T1000 (cell line): ENCODE measurements at places on chromosomes 3 and 15.

DNA sequence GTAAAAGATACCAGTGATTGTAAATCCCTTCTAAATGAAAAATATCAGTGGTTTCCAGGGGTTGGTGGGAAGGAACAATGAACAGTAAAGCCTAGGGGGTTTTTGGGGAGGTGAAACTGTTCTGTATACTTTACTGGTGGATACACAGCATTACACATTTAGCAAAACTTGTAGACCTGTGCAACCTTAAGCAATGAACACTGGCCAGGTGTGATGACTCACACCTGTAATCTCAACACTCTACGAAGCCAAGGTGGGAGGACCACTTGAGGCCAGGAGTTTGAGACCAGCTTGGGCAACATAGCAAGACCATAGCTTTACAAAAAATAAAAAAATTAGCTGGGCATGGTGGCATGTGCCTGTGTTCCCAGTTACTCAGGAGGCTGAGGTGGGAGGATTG is 1.8 kb downstream of the CCDC13 start:
- DNase-seq: no peak

- DNase-seq: no peak
Measured at GRCh38 chr3:126347543-126348161, 9.6 kb downstream of the KLF15 start.

- no peak for DNase-seq
Measured at GRCh38 chr3:134430174-134430573, 55.6 kb downstream of the ANAPC13 start.

DNA sequence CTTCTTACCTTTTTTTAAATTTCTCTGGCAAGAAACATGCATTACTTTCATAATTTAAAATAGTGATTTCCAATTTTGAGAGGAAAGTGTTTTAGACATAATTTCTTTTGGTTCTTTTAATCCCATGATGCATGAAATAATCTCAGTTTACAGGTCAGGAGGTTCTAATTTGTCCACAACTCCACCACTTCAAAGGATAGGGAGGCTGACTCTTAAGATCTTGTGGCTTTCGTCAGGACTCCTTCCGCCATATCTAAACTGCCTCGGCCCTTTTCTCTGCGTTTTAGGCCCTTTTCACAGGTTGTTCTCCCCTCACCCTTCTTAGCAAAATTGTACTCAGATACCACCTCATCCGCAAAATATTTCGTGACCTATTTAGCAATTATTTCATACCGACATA is 8.0 kb downstream of the DYNC1LI1 start:
- no peak for DNase-seq

- no peak for DNase-seq
Measured at GRCh38 chr3:194243172-194243837, 107.4 kb downstream of the HES1 start.

DNA sequence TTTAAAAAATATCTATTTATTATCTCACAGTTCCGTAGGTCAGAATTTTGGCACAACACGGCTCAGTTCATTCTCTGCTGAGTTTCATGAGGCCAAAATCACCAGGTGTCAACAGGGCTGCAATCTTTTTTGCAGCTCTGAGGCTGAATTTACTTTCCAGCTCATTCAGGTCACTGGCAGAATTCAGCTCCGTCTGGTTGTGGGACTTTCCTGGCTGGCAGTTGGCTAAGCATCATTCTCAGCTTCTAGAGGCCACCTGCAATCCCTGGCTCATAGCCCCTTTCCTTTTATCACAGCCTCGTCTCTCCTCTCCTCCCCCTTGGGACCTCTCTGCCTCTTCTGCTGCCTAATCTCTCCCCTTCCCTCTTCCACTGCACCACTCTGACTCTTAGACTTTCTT is 174.0 kb upstream of the WNT5A start:
- no peak for DNase-seq

DNA sequence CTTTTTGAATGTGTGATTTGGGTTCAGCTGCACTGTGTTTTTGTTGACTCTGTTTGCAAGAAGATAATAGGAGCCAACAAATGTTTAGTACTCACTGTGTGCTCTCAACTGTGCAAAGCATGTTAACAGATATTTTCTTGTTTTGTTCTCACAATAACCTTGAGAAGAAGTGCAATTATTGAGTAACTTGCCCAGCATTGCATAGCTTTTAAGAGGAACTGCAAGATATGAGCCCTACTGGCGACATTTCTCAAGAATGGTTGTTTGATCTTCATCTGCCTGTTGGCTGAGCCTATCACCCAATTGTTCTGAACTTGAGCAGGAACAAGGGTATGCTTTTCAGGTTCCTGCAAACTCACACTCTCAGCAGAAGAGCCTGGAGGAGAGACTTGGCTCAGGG is 43.4 kb upstream of the AGBL1 start:
- no peak for DNase-seq

DNA sequence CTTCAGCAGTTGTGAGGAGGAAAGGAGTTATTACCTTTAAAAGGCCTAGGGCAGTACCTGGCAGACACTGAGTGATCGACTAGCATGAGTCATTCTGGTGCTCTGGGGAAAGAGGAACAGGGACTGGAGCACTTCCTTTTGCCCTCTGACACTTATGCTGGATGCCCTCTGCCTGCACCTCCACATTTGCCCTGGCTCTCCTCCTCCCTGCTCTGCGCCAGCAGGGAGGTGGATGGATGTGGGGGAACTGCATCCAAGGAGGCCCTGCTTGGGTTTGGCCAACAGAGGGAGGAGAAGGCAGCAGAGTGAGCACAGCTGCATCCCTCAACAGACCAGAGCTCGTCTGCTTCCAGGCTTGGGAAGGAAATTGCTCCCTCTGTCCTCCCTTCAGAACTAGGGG is 75.0 kb downstream of the SEMA5B start:
- DNase-seq: no peak

- no peak for DNase-seq
Measured at GRCh38 chr3:141949399-141949798, 73.0 kb downstream of the ATP1B3 start.

DNA sequence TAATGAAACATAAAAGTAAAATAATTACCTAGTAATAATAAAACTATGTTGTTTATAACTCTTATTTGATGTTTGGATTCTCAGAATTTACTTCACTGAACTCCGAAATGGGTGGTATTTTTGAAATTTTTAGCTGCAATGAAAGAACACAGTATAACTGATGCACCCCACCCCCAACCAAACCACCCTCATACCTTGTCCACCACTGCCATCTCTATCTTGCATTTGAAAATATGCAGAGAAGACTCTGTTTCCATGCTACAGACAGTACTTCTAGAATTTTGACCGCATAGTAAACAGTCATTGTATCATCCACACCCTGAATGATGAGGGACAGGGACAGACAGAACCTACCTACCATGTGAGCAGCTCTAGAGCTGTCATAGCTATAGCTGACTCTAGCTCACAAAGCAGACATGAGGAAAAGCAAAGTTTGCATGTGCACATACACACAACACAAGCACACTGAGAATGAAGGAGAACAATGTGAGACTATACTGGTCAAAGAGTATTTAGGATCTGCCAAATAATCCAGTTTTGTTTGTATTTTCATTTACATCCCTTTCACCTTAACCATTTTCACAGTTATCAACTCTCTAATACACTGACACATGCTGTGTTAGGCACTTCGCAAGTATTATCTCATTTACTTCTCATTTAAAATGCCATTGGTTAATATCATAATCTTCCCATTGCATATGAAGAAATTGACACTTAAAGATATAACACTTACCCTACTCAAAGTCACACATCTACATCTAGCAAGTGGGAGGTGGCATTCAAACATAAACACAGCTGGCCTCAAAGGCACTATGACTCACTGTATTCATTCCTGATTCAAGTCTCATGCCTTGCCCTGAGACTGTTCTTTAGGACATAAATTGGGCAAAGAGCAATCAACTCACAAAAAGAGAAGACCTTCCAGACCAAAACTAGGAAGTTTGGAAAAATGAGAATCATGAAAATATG is 1014.7 kb upstream of the CFAP20DC start:
- no peak for DNase-seq

GRCh38 chr3:56724676-56725075 is 41.6 kb upstream of the TASOR start:
- DNase-seq: no peak

DNA sequence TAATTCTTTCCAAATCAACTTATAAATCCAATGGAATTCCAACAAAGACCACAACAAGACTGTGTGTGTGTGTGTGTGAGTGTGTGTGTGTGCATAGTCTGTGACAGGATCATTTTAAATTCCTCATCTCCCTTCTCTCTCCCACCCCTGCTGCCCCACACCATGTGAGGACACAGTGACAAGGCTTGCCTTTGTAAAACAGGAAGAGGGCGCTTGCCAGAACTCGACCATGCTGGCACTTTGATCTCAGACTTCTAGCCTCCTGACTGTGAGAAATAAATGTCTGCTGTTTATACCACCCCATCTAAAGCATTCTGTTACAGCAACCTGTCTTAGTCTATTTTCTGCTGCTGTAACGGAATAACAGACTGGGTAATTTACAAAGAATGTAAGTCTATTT is 99.1 kb downstream of the NSMCE3 start:
- DNase-seq: no peak

- DNase-seq: no peak
Measured at GRCh38 chr3:94036909-94037507, 8.6 kb upstream of the STX19 start.

DNA sequence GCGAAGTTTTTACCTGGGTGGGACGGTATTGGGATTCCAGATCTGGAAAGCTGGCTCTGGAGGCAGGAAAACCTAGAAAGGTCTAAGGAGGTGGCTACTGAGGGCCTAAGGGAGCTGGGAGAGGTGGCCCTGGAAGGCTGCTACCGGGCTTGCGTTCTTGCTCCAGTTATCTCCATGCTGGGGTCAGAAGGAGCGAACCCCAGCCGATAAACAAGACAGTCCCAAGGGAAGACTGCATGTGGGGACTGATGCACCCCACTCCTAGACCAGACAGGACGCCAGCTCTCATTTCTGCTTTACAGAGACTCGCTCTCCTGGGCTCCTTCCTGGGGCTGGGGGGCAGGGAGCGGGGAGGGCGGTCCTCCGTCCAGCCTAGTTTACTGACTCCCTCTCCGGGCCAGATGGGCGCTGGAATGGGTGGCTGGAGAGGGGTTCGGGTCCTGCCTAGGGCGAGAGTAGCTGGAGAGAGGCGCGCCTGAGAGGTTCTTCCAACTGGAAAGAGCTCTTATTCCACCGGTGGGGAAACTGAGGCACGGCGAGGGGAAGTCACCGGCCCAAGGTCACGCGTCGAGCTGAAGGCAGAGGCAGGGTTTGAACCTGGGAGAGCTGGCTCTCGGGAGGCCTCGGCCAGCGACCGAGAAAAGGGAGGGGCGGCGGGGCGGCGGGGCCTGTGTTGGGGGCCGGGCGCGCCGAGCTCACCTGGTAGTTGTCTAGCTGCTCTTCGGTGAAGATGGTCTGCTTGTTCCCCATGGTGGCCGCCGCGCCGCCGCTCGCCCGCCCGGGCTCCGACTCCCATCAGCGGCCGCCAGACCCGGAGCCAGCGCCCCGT is 565 bp downstream of the CIB2 start:
- DNase-seq: no peak

DNA sequence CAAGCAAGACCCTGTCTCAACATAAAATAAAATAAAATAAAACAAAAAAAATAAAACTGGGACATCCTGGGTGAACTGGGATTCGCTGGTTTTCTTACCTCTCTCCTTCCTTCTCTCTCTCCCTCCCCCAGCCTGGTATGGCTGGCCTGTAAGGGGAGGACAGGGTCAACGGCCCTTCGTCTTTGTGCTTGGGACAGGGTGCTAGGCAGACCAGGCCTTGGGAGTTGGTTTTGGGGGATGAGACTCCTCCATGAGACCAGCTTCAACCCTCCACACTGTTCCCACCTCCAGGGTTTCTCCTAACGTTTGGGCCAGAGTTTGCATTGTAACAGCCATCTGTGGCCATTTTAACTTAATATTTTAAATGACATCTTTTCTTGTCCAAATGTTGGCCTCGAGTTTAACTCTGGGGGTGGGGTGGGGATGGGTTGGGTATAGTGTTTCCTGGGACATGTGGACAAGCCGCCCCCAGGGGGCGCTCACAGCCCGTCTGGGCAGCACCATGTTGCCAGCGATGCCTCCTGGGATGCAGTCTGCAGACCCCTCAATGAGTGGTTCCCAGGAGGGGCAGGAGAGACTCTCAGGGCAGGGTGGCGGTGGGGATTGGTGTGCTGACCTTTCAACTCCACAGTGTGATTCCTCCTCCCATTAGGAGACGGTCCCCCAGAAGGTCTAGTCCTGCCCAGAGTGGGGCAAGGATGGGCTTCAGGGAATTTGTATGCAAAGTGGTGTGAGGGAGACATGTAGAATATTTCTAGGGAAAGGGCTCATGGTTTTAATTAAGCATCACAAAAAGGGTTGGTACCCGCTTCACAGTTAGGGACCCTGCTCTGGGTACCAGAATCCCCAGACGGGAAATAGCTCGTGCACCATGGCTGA is 37.7 kb upstream of the LCTL start:
- DNase-seq: no peak

GRCh38 chr3:46222435-46223161 is 14.5 kb upstream of the CCR1 start:
- no peak for DNase-seq

GRCh38 chr3:70716832-70717231 is 404.4 kb upstream of the MDFIC2 start:
- no peak for DNase-seq

- DNase-seq: no peak
Measured at GRCh38 chr3:171142985-171143384, 116.5 kb upstream of the SLC2A2 start.
